Left cardiac atrium (tissue), 4 donors: ENCODE measurements at places on chromosomes 12 and 14. TPM values are rescaled to one million over a fixed set of nuclear protein-coding genes. Genes with fewer than 3 reads are reported as not detected.

The TESPA1 gene
- total RNA-seq = 0.74 TPM

The FOXN4 gene
- not detected for total RNA-seq

The CAMKK2 gene
- 22.0 TPM for total RNA-seq

The FLRT2 gene
- 8.9 TPM for total RNA-seq

The FAIM2 gene
- 25.9 TPM for total RNA-seq

The IAPP gene
- total RNA-seq = not detected

The CACNA1C gene
- total RNA-seq = 99.2 TPM

The TAS2R42 gene
- total RNA-seq = not detected
